ENCODE measurements at places on chromosomes 6 and 20.
A peak's percentile ranks its signal among the peaks of the same experiment; 100 is the strongest.

DNA sequence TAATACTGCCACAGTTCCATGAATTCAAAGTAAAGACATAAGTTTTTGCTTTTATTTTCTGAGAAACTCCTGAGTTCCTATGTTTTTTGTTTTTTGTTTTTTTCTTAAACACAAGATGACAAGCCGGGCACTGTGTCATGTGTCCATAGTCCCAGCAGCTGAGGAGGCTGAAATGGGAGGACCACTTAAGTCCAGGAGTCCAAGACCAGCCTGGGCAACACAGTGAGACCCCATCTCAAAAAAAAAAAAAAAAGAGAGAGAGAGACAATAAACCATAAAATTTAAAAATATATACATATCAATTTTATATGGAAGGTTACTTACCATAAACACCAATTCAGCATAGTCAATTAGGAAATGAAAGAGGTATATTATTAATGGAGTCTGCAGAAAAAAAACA lies 31.9 kb downstream of the PIGU start:
- no peak for DNase-seq

DNA sequence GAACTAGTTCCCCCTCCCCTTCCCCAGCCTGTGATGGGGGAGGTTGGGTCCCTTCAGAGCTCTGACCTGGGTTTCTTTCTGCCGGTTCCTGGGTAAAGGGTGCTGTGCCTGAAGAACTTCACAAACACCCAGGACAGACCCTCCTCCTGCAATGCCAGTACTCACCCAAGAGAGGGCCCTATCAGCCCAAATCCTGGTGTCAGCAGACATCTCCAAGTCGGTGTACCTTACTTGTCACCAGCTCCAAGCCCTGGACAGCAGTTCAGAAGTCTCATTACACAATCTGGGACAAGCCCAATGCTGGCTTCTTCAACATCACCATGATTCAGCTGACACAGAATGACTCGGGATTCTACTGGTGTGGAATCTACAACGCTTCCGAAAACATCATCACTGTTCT lies 467 bp downstream of the TREML4 start:
- DNase-seq: no peak

DNA sequence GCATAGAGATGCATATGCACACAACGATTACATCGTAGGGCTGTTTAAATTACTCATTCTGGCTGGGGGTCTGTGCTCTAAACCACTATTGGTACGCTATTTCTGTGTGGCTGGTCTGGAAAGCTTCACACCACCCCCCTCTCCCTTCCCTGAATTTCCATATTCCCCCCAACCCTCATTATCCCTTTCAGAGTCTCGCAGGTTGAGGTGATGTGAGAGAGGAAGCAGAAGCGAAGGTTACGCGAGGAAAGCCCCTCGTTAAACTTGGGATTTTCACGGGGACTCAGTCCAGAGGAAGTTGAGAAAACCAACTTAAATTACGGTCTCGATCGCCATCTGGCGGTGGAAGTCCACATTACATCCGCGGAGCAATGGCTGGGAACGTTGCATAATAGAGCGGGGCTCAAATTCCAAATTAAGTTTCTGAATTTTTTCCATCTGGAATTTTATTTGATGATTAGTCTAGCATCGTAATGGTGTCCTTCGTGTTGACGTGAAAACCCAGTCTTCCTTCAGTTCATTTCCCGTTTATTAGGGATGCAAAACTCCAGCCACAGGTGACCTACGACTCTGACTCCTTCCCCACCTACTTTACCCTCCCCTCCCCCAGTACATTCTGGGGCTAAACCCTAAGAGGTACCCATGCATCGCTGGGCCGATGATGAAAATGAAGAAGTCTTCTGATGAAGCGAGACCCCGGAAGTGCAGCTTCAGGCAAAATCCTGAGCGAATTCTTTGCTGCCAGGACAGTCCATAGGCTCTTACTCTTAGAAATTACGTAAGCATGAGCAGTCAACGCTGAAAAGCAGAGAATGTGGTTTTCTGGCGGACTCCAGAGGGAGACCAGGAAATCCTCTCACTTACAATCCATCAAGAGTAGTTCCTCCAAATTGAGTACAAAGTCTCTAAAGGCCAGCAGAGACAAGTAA lies 19.7 kb downstream of the HLA-DOB start:
- peak; percentile 67 for DNase-seq

GRCh38 chr20:51369503-51369902 lies 173.0 kb downstream of the NFATC2 start:
- no peak for DNase-seq

DNA sequence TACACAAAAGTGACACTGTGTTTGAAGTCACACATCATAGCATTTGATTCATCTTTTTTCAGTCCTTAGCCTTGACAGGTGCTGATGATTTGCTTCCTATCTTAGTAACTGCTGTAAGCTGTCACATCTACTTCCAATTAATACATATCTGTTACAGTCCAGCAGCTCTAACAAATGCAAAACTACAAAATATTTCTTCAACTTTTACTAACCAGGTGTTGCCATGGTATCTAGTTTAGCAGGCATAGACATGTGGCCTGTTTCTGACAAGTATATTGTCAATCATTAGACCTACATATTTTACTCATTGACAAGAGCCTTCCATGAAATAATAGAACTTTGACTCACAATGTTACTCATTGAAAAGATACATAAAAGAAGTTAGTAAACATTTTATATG lies 1159.7 kb downstream of the GRIK2 start:
- no peak for DNase-seq

- DNase-seq: no peak
Observed at GRCh38 chr20:41196653-41197225, 59.4 kb downstream of the PLCG1 start.

- DNase-seq: no peak
Observed at GRCh38 chr20:25044660-25045342, 13.1 kb downstream of the ACSS1 start.

DNA sequence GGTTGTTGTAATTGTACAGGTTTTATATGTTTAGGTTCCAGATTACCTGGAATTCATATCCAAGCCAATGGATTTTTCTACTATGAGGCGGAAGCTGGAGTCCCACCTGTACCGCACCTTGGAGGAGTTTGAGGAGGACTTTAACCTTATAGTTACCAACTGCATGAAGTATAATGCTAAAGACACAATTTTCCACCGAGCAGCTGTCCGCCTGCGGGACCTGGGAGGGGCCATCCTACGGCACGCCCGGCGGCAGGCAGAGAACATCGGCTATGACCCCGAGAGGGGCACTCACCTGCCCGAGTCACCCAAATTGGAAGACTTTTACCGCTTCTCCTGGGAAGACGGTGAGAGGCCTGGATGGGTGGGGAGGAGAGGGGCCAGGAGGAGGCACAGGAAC lies 13.6 kb downstream of the BRPF3 start:
- no peak for DNase-seq

- DNase-seq: no peak
Observed at GRCh38 chr6:159520002-159520401, 173.0 kb downstream of the SOD2 start.

DNA sequence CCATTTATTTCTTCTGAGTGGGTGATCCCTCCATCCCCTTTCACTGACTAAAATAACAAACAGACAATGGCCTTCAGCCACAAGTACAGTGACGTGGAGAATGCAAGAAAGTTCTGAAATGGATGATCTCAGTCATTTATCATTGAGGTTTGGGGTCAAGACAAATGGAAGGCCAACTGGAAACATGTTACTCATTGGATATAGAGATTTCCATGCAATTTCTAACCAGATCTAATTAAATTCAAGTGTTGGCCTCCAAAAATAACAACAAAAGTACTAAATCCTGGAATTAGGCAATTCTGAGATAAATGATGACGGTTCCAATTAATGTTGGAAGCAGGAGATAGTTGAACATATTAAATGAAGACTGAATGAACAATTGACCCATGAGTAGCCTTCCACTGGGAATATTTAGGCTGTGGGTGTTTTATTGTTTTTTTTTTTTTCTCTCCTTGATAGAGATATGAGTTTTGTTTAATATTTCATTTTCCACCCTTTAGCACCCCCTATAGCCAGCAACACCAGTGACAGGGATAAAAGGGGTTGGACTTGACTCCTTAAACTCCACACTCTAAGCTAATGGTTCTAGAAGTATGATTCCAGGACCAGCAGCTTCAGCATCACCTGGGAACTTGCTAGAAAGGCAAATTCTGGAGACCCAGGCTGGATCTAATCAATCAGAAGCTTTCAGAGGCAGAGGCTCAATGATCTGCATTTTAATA lies 112.8 kb downstream of the BCAS1 start:
- DNase-seq: no peak

DNA sequence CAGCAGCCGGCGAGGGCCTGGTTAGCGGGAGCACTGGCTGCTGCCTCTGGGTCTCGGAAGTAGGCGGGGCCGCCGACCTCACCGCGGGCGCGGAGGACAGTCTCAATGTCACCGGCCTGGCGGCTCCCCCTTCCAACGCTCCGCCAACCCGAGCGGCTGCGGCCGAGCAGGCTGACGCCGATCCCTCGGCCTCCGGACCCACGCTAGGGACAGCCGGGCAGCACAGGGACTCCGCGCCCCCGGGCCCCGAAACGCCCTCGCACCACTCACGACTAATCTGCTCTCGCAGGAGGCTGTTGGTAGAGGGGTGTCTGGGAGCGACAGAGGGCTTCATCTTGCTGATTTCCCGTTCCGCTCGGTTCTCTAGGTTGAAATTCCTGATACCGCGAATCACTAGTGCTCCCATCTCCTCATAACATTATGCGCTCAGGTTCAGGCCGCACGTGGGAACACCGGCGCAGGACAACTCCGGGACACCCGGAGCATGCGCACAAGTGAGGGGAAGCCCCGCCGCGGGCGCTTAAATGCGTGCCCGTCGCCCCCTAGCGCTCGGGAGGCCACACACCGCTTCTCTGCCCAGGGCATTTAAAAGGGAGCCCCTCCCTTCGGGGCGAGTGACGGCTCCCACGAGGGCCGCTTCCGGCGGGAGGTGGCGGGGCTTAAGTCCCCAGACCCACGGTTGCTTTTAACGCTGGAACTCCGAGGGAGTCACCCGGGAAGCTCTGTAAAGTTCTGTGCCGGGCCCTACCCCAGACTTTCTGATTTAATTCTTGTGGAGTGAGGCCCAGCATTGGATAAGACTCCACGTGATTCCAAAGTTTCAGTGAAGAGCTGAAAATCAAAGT lies at the start of gene NDUFAF4:
Gene NDUFAF4, minus strand, starts transcription at position 496 of the 845 bp plus-strand sequence. Its CDS starts 90 bp downstream, at position 406.
- peak; percentile 89 for DNase-seq

DNA sequence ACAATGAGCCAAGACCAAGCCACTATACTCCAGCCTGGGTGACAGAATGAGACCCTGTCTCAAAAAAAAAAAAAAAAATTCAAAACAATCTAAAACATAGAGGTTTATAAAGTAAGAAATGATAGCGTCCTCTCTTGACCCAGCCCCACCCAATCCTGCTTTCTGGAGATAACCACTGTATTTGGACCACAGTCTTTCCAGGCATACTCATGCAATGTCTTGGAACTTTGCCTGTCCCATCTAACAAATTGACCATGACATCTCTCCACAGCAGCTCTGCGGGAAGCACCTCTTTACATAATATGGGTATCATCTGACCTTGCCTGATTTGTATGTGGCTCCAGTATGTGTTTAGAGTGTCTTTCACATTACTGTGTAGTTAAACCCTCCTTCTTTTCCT lies 9.1 kb upstream of the SHLD1 start:
- no peak for DNase-seq

DNA sequence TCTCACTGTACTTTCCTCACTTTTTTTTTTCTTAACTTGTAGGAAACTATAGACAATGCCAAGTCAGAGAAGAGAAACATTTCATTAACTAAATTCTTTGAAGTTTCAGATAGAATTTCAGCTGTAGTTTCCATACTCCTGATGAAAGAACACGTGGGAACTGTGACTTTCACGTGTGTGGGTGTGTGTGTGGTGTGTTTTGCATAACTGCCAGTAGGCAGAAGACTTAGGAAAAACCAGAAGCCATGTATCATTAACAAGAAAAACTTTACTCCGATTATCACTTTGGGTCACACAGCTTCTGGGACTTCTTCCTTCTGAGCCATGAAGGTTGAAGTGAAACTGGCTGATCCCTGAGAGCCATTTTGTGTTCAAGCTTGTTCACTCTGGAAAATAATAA lies 483.3 kb downstream of the TFAP2B start:
- DNase-seq: no peak
